ENCODE measurements at places on chromosomes 13 and 19.

DNA sequence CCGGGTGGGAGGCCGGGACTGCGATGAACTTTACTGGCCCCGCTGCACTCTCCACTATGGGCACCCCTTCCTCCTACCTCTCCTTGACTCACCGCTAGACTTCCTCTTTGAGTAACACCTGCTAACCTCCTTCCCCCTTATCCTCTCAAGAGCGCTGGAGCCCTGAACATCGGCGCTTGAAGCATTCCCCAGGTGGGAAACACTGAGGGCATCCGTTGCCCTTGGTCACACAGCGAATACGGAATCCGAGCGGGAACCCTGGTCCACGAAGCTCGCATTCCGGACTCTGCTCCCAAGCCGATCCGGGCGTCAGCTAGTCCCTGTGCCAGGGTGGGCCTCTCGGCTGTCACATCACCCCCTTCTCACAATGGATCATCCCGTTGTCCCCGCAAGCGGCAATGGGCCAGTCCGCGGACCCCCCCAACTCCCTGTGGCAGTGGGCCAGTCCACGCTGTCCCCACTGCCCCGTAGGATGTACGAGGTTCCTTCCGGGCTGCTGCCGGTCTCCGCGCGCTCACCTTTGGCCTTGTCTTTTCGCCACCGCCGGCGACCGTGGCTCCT lies 4.2 kb downstream of the LIPE start:
- peak; percentile 74 for DNase-seq

DNA sequence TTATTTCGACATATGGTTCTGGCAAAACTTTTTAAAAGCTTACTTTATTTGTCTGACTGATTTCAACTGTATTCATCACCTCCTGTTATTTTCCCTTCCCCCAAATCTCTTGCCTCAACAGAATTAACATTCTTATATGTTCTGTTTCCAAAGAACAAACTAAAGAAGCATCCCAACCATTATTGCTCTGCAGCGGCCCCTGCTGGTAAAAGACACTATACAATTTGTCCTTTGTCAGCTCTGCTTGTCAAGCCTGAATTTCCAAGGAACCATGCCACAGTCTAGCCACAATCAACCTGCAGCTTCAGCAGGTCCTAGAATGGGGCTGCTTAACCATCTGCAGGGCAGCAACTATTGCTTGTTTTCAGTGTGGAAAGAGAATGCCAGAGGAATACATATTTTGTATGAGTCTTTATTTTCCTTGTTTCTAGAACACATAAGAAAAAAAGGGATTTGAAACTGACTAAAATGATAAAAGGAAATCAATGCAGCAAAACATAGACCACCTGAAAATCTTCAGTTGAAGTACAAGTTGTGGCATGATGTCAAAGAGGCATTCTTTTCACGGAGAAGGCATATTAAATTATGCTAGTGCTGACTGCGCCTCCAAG lies 845.3 kb downstream of the DIAPH3 start:
- peak; percentile 37 for DNase-seq

DNA sequence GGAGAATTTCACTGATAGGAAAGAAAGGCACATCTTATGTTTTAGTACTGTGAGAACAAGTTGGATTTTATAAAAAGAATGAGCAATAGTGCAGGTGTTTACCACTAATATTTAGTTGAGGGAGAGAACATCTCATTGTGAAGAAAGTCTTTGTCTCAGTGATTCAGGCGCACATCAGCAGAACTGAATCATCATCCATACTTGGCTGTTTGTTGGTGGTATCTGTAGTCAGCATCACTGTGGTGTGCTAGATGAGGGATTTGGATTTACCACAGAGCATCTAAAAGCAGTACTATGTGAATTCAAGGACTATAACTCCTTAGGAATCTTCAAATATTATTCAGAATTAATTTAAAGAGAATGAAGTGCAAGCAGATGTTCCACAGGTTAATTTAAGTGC lies 1380.5 kb upstream of the ATXN8OS start:
- DNase-seq, result no peak

GRCh38 chr13:20492641-20493040 lies 33.0 kb downstream of the CRYL1 start:
- DNase-seq, result peak; percentile 49

- DNase-seq, result no peak
Observed at GRCh38 chr13:109983447-109983846, 197.1 kb upstream of the IRS2 start.

GRCh38 chr19:9406798-9407352 lies 28.5 kb downstream of the ZNF266 start:
- peak; percentile 41 for DNase-seq

DNA sequence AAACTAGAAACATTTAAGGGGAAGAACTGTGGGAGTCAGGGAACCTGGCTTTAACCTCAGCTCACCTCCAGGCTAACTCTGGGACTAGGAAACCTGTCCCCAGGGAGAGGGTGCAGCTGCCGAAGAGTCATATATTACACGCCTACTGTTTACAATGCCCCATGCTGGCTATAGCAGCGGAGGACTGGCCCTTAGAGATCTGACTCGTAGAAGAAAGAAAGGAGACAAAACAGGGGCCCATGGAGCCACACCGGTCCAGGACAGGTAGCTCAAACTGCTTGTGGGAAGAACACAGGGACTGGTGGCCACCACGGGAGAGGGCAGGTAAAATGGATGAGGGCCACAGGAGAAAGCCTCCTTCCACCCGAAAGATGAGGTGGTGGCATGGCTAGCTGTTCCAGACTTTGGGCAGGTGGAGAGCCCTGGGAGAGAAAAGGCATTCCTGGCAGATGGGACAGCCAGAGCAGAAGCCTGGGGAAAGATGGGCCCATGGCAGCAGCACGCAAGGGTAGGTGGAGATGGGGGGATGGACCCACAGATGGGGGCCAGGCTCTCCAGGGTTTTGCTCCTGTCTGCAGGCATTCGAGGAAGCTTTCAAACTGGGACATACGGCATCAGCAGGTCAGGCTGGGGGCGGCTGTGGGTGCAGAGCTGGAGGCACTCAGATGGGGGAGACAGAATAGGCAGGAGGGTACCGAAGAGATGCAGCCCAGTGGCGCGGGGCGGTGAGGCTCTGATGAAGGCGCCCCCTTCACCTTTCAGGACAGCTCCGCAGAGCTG lies 69.5 kb downstream of the LATS2 start:
- DNase-seq, result no peak

DNA sequence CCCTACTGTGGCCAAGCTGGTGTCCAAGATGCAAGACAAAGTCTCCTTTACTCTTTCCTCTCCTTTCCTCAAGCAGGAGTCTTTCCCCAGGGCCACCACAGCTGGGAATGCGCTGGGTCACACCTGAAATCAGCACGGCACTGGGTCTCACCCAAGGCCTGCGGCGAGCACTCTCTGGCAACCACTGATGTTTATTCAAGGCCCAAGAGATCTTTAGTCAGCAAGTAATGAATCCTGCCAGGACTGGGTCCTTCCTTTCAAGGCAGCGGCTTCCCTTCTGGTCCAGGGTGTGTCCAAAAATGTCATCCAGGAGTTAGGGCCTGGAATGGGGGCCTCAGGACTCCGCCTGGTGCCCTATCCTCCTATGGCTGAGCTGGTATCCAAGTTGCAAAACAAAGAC lies 24.1 kb downstream of the BLOC1S3 start:
- no peak for DNase-seq

- no peak for DNase-seq
Observed at GRCh38 chr13:101965096-101965495, 436.8 kb downstream of the FGF14 start.

DNA sequence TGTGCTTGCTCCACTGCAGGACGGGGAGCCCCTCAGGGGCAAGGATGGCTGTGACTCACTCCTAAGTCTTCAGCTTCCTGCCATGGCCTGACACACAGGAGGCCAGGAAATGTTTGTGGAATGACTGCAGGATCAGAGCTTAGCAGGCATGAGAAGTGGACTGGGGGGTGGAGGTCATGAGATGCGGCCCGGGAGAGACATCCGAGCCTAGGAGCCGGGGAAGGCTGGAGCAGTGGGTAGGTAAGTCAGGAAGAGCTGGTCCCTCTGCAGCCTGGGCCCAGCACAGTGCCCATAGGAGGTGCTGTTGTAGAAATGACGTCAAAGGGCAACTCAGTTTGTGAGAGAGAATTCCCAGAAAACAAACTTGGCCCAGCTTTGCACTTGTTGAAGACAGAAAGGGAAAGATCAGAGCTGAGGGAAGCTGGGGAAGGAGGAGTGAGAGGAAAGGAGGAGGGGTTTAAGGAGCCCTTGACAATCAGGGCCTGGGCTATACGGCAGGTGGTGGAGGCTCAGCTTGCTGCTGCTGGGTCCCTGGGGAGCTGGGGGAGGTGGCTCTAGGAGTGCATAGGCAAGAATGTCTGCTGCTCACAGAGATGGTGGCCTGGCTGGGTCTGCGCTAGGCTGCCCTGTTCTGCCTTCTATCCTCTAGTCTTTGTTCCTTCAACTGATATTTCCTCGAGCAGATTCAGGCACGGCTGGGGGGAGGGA lies 18.5 kb downstream of the POU2F2 start:
- no peak for DNase-seq

GRCh38 chr19:29565171-29565570 lies 39.4 kb downstream of the VSTM2B start:
- DNase-seq, result no peak

DNA sequence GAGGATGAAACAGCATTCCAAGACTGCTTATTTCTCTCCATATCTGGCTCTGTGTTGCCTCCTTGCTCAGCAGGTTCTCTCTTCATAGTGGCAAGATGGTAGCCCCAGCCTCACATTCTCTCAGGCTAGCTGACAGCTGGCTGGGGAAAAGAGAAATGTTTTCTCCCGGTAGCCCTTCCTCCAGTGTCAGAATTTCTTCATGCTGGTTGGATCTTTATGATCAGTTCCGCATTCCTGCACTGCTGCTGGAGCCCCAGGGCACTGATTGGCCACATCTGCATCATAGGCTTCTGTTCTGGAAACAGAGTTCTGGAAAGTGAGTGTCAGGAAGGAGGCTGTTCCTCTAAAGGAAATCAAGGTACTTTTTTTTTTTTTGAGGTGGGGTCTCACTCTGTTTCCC lies 24.6 kb downstream of the POP4 start:
- DNase-seq, result no peak

GRCh38 chr19:30556230-30556711 lies 184.1 kb downstream of the ZNF536 start:
- no peak for DNase-seq

DNA sequence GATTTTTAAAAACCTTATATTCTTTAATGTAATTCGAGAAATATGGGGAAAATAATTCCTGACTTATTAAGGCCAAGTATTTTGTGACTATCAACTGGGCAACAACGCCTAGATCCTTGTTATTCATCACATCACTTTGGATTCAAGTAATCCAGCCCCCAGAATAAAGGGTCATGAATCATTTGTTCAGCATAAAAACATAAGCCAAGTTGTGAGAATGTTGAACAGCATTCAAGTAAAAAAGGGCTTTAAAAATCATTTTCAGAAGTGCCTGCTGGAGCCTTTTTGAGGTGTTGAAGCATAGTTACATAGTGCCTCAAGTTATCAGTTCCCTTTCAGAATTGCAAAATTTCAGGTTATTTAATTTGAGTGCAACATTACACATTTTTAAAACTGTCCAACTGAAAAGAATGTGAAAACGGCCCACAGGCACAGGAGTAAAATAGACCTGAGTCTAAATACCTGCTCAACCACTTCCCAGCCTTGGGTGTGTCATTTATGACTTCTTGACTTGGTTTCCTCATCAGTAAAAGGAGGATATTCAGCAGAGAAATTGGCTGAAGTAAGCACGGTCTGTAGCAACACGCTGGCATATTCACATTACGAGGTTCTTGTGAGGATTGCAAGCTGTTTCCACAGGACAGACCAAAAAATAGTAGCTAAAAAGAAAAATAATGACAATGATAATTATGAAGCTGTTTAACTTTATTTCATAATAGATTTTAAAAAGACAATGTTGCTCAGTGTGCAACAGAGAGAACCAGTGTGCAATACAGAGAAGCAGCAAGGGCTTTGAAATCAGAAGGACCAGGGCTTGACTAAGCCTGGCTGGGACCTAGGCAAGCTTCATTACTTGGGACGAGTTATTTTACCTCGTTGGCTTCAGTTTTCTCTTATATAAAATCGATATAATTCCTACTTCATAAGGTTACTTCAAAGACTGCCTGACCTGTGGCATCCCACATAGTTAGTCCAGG lies 56.6 kb downstream of the MBNL2 start:
- DNase-seq, result no peak

- DNase-seq, result no peak
Observed at GRCh38 chr19:45597425-45598111, 4.4 kb downstream of the GPR4 start.

DNA sequence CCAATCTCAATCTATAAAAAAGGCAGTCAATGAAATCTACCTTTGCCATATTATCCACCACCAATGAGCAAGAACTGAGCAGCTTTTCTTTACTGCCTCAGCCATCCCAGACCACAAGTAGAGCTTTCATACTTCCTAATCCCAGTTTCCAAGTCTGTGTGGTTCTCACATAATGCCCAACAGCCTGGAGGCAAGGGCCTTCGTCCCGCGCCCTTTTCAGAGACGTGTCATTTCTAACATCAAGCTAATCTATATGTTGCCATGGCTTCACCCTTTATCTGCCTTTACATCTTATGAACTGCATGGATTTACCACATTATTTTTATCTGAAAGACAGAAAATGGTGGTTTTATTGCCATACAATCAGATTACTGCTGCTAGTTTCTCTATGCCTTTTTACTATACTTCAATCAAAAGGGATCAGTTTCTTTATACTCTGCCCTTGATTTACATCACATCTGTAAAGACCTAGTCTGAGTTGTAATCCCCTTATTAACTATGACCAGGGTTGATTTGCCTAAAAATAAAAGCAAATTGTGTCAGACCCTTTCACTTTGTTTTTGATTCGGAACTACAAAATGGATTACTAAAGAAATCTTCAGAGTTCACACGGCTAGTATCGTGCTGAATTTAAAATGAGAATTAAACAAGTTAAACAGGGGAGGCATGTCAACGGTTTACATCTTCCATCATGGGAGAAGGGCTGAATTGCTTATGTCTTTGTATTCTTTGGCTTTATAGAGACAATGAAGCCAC lies 5.9 kb downstream of the EFNB2 start:
- no peak for DNase-seq

DNA sequence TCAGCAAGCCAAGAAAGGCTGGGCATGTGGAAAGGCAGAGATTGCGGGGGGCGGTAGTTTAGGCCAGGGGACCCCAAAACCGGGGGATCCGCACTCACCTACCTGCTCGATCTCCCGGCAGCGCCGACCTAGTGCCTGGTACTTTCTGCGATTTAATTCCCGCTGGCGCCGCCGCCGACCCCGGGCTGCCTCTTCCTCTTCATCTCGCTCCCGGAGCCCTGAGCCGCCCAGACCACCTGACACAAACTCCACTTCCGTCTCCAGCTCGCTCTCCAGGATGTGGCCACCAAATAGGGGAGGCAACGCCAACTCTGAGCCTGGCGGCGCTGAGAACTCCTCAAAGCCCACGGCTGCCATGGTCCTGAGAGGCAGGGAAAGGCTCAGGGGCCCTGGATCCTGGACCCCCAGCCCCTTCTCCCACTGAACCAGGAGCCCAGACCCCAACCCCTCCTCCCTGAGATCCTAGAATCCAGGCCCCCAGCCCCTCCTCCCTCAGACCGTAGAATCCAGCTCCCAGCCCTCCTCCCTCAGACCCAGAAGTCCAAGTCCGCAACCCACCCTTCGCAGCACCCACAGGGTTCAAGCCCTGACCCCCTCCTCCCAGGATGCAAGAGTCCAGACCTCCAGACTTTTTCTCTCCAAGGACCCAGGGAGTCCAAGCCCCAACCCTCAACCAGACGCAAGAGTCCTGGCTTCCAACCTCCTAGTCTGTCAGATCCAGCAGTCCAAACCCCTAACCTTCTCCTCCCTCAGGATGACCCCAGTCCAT lies 933 bp downstream of the TFPT start:
- DNase-seq, result peak; percentile 61

GRCh38 chr13:27827646-27828045 lies 35.4 kb downstream of the GSX1 start:
- no peak for DNase-seq

- no peak for DNase-seq
Observed at GRCh38 chr13:88925954-88926353, 1254.8 kb downstream of the SLITRK5 start.

- no peak for DNase-seq
Observed at GRCh38 chr19:7983286-7983950, 22.0 kb downstream of the ELAVL1 start.
